Activated CD4-positive, alpha-beta memory T cell treated with anti-CD3 and anti-CD28 coated beads, Interleukin-2, amount 10 ng/mL, durations not matched to agents 7 days and 5 days (primary cell): ENCODE measurements at places on chromosomes 5 and 9. TPM values are rescaled to one million over a fixed set of nuclear protein-coding genes. Genes with fewer than 3 reads are reported as not detected.

- no peak for DNase-seq
Observed at GRCh38 chr9:89807682-89808075, 202.9 kb downstream of the GADD45G start.

GRCh38 chr9:88949961-88950340 is 41.3 kb upstream of the S1PR3 start:
- no peak for DNase-seq

GRCh38 chr9:98929071-98929470 is 14.6 kb upstream of the COL15A1 start:
- DNase-seq = no peak

DNA sequence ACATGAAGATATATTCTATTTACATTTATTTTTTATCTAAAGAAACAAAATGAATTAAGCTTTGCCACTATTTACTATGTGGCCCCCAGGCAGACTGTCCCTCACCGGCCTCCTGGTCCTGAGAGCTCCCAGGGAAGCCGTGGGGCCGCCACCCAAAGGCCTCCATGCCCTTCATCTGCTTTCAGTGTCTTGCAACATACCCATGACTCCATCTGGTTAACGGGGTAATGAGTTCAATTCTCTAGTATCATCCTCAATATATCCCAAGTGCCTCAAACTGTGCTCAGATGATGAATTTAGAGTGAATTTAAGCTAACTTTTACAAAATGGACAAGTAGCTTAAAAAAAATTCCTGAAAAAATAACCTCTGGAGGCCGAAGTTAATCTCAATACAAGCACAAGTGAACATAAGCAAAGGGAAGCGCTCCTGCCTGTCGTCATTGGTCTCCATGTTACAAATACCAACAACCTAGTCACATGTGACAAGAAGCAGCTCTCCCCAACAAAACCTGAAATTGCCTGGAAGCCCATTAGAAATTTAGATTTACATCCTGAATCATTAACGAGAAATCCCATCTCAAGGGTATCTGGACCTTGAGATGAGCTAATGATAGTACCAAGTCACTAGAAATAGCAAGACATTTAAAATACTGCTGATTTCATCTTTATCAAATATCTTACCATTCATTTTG is 26.1 kb downstream of the DAP start:
- DNase-seq = no peak

DNA sequence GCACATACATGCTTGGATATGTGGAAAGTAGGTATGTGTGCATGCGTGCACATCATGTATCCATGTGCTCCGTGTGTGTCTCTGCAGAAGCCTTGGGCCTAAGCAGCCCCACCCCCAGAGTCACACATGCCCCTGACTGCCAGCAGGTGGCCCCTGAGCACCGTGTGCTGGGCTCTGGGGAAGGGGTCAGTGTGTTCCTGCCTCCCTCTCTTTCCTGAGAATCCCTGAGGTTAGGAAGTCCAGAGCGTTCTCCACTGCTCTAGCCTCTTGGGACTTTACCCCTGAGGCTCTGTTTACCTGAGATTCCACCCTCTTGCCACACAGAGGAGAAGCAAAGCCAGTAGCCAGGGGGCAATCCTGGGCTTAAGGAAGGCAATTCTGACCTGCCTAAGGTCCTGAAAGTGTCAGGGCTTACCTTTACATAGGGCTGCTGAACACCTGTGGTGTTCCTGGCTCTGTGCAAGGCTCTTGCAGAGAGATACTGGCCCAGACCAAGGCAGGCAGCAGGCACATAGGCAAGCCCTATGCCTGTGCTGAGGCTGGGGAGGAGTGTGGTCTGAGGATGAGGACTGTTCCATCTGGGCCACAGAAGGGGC is 207.3 kb downstream of the TMEM38B start:
- no peak for DNase-seq

DNA sequence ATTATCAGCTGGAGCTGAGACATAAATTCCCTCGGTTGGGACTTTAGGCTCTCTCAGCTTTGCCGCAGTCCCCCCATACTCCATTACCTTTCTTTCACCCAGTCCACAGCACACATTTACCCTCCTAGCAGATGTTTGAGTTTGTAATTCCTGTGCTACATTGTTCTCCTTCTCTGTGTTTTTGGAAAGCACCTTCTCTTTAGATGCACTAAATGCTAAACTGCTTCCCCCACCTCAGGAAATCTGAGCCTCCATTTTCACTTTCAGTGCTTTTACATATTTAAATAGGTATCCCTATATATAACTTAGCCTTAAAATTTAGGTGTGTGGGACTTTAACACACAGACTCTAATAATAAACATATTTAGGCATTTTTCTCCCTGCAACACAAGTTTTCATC is 356.9 kb downstream of the NFIB start:
- DNase-seq = no peak

- no peak for DNase-seq
Observed at GRCh38 chr5:123819833-123820232, 307.9 kb downstream of the CSNK1G3 start.

GRCh38 chr9:106816524-106816923 is 46.4 kb upstream of the ZNF462 start:
- DNase-seq = no peak

Gene PBX3
- 16.3 TPM for total RNA-seq

Gene TNFSF15
- total RNA-seq = 0.03 TPM

Gene DBH
- not detected for total RNA-seq
